ENCODE measurements at places on chromosomes 3 and 15. TPM values are rescaled to one million over a fixed set of nuclear protein-coding genes. Genes with fewer than 3 reads are reported as not detected.

Gene CD200
- total RNA-seq = 0.44 TPM

Gene NANOGP8
- total RNA-seq = not detected

Gene CCDC39
- 0.12 TPM for total RNA-seq

Gene ENTPD3
- total RNA-seq = not detected

Gene NSUN3
- 13.6 TPM for total RNA-seq

Gene AP3B2
- total RNA-seq = 0.22 TPM

Gene USP4
- 28.1 TPM for total RNA-seq
